ENCODE measurements at places on chromosomes 1 and 21.

DNA sequence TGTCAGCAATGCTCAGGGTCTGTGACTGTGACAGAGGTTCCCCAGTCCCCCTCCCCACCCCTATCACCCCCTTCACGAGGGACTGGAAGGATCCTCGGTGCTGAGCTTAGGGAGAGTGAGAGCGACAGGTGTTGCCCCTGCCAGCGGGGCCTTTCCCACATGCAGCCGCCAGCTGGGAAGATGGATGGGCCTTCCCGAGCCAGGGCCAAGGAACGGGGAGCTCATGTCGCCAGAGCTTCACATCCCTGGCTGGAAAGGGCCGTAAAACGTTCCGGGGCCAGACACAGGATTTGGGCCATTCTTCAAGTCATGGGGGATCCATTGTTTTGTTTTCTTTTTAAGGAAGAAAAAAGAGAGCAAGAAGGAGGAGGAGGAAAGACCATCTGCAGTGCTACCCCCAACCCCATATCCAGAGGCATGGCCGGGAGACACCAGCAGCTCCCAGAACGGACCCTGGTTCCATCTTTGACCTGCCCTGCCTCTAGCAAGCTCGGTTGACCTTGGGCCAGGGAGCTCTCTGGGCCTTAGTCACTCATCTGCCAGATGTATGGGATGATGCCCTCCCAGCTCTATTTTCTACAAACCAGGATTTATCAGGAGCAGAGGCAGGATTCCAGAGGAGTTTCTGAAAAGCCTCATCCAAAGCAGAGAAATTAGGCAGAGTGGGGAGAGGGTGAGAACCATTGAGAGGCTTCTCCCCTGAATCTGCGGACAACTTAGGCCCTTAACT is 54.1 kb downstream of the TAS1R2 start:
- no peak for DNase-seq

GRCh38 chr1:156924478-156925153 is 4.2 kb downstream of the LRRC71 start:
- DNase-seq = no peak

DNA sequence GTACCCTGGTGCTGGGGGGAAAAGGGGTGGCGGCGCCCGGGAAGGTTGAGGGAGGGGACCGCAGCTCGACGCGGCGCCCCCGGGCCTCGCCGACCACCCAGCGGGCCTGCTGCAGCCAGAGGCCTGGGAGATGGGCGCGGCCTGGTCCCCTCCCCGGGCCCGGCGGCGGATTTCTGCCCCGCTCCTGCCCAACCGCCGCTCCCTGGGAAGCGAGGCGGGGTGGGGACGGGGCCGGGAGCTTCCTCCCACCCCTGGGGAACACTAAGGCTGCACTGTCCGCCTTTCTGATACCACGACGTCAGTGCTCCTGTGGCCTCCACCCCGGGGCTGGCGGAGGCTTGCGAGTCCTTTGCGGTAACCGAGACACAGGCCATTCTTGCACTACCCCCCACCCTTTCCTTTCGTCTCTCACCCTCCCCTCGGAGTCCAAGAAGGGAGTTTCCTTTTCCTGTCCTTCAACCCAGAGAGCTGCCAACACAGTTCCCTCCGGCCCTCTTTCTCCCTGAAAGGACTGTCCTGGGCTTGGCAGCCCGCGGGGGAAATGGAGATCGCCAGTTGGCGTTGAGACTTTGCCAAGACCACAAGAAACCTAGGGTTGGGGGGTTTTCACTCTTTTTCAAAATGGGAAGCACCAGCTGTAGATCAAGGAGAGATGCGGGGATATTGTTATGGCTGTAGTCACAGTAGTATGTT is 742 bp downstream of the SH3GLB1 start:
- DNase-seq = peak; percentile 15

DNA sequence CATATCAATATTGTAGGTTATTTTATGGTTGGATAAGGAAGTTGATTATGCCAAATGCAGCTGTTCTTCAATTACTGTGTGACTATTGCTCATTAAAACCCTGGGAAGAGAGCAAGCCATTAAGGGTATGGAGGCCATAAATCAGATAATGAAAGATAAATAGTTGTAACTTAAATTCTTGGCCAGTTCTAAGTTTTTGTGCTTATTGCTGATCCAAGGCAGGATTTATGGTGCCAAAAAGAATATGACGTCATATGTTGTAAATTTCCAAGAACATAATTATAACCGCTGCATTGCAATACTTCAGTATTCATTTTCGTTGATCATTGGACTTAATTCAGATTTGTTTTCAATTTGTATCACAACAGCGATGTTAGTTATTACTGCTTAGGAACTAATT is 211.6 kb downstream of the LRRC40 start:
- DNase-seq = no peak

- DNase-seq = no peak
Observed at GRCh38 chr1:66598670-66599069, 64.7 kb downstream of the SGIP1 start.

DNA sequence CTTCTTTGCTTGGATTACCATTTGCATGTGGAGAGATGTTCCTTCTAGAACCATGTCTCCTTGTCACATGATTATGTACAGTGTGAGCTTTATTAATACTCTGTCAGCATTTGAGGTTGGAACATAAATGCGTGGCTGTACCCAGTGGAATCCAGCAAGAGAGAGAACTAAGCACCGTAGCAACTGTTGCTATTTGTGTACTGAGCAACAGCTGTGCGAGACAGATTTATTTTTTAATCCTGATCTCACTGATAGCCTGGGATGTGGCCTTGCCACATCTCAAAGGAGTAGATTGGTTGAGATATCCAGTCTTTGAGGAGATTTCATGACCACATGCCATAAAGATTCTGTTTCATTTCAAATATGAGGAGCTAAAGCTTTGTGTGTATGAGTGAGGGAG is 43.4 kb downstream of the KIF1B start:
- DNase-seq = peak; percentile 24

DNA sequence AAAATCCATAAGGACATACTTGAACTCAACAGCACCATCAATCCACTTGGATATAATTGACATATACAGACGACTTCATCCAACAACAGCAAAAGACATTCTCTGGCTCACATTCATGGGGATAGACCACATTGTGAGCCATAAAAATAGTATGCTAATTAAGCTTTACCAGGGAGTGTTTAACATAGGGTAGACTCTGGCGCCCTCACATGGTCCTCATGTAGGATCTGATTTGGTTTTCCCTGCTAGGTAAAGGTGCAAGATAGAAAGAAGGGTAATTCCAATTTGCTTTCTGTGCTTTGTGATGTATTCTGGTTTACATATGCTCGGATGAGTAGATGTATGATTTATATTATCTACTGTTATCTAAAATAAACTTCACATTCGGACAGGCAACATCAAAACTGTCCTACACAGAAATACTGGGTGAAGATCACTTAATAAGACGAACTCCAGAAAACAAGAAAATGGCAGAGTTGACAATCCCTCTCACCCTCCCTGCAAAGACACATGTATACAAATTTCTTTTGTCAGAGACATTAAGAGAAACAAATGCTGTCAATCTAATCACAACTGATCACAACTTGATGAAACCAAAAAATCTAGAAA is 27.7 kb downstream of the CR1L start:
- DNase-seq = no peak

DNA sequence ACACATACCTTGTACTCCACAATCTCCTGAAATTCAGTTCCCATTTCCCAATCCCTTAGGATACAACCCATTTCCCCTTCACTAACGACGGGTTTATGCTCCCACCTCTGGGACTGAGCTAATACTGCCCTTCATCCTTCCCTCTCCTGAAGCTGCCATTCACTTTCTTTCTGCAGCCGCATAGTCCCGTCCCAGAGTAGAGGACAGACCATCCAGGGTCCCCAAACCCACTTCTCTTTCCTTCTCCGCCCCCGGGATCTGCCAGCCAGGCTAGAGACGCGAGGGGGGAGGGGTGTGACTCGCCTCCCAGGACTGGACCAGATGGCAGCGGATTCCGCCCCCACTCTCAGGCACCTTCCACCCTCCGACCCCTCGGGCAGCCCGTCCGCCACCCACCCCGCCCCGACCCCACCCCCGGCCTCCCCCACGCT is 679 bp downstream of the ABL2 start:
- peak; percentile 27 for DNase-seq

DNA sequence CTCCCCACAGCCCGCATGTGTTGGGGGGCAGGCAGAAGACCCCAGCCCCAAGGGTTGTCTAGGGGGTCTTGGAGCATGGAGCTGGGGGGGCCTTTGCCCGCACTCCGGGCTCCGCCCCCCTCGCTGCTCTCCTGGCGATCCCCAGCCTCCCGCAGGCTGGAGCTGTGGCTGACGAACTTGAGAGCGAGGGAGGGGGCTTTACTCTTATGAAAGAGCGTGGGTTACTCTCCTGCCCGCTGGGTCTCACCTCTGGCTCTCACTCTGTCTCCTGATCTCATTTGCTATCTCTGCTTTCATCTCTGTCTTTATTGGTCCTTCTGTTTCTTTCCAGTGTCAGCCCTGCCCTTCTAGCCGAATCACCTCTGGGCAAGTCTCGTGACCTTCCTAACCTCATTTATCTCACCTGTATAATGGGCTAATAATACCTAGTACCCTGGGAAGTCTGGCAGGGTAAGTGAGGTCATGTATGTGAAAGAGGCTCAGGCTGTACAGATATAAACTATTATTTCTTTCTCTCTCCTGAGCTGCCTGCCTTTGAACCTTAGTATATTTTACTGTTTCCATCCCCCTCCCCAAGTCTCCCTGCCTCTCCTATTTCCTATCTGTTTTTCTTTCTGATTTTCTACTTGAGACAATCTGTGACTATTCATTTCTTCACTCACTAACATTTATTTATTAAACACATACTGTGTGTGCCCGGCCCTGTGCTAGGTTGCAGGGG is 731 bp downstream of the EFNA4 start:
- no peak for DNase-seq

GRCh38 chr1:58629031-58629462 is 52.0 kb upstream of the TACSTD2 start:
- DNase-seq = no peak

GRCh38 chr1:59105548-59106507 is 191.1 kb upstream of the FGGY start:
- DNase-seq = no peak

DNA sequence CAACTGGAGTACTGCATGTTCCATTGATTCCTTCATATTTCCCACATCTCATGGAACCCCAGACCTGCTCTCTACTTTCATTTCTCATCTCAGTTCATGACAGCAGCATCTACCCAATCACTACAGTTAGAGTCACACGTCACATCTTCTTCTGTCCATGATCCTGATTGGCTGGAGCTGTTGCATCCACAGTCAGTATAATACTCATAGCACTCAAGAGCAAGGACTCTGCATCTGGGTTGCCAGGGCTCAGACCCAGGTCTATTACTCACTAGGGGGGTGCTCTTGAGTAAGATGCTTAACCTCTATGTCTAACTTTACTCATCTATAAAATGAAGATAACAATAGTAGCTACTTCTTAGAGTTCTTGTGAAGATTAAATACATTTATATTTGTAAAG is 4.4 kb upstream of the XPR1 start:
- DNase-seq = no peak

GRCh38 chr21:44443291-44443890 is 11.9 kb upstream of the LRRC3 start:
- no peak for DNase-seq

DNA sequence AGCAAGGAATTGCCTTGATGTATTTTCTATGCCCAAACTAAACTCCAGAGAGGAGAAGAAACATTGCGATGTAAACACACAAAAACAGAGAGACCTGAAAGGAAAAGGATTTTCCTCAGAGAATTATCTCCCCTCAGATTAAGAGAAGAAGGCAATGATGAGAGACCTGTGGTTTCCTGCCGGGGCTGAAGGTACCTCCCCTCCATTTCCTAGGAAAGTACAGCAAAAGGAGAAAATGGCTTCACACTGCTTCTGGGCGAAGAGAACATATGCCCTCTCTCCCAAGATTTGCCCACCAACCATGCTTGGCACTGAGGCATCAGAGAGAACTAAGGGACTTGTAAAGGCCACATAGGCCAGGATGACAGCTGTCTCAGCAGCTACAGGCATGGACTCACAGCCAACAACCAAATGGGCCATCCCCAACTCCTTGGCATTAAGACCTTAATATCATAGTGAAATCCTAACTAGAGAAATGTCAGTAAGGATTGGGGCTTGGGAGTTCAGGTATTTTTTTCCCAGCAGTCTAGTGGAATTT is 523.0 kb downstream of the PTPRC start:
- DNase-seq = no peak

GRCh38 chr1:198929961-198930599 is 291.2 kb downstream of the PTPRC start:
- no peak for DNase-seq

DNA sequence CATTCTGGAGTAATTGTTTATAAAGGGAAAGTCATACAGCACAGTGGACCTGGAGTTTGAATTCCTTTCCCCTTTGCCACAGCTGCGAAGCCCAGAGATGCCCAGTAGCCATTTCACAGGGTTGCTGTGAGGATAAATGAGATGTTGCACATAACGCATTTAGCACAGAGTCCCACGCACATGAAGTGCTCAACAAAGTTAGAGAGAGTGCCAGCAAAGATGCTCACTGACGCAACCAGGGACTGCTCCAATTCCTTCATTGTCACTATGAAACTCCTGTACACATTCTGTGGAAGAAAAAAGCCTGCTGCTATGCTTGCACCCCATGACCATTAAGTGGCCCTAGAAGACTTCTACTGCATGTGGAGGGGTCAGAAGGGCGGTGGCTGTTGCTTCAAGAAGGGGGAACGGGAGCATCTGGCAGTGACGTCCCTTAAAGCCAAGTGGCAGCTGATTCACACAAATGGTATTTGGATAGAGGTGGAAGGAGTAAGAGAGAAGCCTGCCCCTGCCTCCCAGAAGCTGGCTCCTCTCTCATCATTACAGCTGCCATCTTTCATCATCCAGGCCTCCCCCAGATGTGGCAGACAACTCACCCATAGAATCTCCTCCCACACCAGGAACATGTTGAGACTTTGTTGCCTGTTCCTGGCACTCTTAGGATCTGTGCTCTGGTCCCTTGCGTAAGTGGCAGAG is 26.5 kb upstream of the VAV3 start:
- DNase-seq = no peak

DNA sequence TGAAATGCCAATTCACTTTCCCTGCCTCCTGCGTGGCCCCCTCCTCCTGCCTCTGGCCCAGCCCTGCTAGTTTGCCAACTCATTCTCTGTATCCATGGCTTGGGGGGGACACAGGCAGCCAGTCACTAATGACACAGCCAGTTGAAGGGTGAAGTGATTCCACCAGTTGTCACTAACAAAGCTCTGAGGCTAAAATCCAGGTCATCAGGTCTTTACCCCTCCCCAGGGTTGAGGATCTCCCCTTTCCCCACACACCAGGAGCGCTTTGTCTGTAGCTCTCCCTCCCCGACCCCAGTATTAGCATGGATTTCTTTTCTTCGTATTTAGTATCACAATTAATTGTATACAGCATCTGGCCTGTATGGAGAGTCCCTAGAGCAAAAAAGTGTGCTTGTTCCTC is 394.1 kb downstream of the RRAGC start:
- DNase-seq = no peak

GRCh38 chr1:88984569-88984968 is 7.9 kb downstream of the KYAT3 start:
- DNase-seq = no peak
